Mesenteric fat pad (tissue), 1 donor: ENCODE measurements at places on chromosomes 6 and 20. TPM values are rescaled to one million over a fixed set of nuclear protein-coding genes. Genes with fewer than 3 reads are reported as not detected.
A peak's percentile ranks its signal among the peaks of the same experiment; 100 is the strongest.

DNA sequence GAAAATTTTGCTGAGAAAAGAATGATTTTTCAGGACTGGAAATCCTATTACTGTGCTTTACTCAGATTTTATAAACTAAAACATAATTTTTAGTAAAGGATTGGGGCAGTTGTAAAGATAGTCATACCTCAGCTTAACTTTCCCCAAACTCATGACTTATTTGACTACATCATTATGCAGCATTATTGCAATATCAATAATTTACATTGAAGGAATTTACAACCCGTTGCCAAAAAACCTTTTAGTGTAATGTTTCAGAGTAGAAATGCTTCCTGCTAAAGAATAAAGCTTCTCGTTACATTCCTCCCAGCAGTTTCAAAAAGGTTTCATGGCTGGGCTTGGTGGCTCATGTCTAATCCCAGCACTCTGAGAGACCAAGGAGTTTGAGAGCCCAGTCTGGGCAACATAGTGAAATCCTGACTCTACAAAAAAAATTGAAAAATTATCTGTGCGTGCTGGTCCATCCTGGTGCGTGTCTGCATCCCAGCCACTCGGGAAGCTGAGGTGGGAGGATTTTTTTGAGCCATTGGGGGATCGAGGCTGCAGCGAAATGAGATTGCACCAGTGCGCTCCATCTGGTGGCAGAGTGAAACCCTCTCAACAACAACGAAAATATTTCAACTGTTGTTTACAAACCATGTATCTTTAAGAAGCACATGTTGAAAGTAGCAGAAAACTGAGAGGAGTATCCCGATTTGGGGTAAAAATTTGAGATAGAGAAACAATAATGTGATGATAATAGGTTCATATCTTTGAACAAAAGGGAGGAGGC lies 4.4 kb downstream of the AMD1 start:
- no peak for DNase-seq

DNA sequence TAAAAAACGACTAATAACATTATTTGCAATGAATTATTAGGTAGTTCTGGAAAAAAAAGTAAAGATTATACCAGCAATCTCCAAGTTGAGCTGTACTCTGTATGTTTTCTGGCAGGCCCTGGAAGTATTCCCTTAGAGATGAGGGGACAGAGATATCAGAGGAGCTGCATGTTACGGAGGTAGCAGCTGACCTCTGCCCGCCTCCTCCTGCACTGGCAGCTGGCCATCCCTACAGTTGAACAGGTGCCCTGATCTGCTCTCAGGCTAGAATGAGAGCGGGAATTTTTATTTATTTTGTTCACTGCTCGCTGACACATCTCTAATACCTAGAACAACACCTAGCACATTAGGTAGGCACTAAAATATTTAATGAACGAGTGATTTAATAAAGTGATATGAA lies 23.1 kb downstream of the FBXL4 start:
- DNase-seq = no peak

CYP39A1 gene
- 1.1 TPM for total RNA-seq

GRCh38 chr6:84028350-84028749 lies 5.2 kb upstream of the MRAP2 start:
- DNase-seq = no peak

- DNase-seq = no peak
These were observed 920 bp upstream of the WTAP start for GRCh38 chr6:159726255-159726917.

- DNase-seq = no peak
These were observed 45.4 kb upstream of the ID1 start for GRCh38 chr20:31559704-31560093.

- no peak for DNase-seq
These were observed 22.7 kb downstream of the TAF11 start for GRCh38 chr6:34865107-34865506.

SLC17A3 gene
- total RNA-seq = not detected

ENPP3 gene
- total RNA-seq = 0.48 TPM

DNA sequence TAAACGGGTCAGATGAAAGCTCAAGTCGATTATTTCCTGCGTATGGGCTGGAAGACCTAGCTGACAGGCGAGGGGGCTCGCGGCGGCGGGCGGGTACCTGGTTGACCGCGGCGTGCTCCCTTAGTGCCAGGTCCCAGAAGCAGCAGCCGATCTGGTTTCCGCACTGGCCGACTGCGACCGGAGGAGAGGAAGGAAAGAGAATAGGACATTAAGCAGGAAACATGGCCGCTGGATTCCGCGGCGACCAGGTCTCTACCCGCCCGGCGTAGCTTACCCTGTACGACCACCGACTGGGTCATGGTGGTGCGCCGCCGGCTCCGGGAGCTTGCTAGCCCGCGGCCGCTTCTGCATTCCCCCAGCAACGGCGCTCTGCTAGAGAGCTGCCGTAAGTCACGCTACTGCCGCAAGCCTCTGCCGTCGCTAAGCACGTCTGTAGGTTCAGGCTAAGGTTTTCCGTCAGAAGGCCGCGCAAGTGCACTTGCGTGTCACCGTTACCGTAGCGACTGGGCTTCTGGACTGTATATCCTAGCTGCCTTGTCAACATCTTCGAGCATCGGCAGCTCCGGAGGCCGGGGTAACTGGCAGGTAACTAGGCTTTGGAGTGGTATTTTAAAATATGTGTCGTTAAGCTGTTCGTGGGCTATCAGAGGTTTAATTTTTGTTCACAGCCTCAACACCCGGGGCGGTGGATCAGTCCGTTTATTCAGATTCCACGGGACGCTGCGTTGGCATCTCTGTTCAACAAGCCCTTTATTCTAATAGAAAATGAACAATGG lies at the start of the genes FAM229B and TUBE1:
FAM229B (plus strand) TSS at position 456 of the 776 bp plus-strand sequence. CDS start 11,693 bp downstream, outside the sequence.
TUBE1 (minus strand) TSS at position 347 of the 776 bp plus-strand sequence; CDS start at position 299, 48 bp downstream.
- peak; percentile 94 for DNase-seq

- no peak for DNase-seq
These were observed 92.8 kb downstream of the FNDC1 start for GRCh38 chr6:159261995-159262394.

- DNase-seq = no peak
These were observed 33.9 kb upstream of the CMTR1 start for GRCh38 chr6:37399131-37399530.

C20orf202 gene
- total RNA-seq = 0.32 TPM

DNA sequence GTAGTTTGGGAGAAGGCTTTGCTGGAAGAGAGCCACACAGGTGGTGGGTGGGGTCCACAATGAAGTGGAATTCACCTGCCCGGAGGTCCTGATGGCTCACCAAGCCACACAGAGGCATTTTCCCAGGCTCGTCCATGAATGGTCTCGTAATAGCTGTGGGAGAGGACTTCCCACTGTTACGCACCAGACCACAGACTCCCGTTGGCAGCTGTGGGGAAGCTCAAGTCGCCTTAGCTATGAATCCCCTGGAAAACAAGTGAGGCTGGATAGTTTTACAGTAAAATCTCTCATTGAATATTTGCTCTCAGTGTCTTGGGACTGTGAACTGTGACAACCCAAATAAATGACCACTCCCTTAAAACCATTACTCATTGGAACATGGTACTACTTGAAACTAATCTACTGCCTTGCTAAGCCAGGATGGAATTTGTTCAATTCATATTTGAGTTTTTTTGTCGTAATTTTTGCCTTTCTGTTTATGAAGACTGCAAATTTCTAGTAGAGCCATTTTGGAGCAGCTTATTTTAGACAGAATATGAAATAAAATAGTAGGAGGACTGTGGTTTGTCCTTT lies 79.4 kb downstream of the JAG1 start:
- DNase-seq = no peak

DNA sequence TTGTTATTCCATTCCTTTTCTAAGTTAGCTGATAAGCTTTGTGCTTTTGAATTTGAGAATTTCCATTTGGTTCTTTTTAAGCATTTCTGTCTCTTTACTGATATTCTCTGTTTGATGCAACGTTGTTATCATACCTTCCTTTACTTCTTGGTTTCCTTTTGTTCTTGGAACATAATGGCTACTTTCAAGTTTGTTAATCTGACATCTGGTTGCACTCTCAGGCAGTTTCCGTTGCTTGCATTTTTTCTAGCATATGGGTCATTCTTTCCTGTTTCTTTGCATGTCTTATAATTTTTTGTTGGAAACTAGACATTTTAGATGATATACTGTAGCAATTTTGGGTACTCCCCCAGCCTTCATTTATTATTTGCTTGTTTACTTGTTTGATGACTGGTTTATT lies 12.5 kb downstream of the CDC5L start:
- no peak for DNase-seq

DNA sequence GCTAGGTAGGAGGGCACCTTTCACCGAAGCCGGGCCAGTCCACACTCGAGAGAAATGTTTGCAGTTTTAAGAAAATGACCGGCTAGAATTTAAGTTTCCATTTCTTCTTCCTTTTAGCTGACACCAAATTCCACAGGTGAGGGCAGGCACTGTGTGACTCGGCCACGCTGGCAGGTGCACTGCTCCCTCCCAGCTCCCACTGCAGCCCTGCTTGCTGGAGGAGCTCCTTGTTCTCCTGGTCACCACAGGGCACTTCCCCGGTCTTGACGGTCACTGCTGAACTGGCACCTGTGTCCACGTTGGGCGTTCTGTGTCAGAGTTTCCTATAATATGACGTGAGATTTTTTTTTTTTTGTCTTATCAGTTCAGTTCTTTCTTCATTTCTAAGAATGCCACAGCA lies 3.6 kb upstream of the KIF25 start:
- no peak for DNase-seq

LAMA2 gene
- total RNA-seq = 82.9 TPM

DNA sequence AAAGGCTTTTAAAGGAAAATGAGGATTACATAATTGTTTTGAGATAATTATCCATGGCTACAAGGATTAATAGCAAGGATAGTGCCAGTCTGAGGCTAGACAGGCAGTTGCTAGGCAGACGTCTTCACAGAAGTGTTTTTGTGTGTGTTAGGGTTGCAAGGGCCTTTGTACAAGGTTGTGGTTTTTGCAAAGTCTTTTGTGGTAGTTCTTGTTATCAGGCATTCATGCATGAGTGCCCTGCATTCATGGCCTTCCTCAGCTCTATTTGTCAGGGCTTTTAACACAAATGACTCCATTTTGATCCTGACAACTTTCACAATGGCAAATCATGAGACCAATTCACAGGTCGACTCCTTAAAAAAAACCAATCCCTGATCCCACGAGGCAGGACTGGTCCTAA lies 68.1 kb upstream of the TXNDC5 start:
- DNase-seq = no peak

RAB32 gene
- total RNA-seq = 33.2 TPM

SSR1 gene
- total RNA-seq = 150 TPM

VSTM2L gene
- total RNA-seq = 0.93 TPM

GRCh38 chr6:17281497-17282481 lies 628 bp downstream of the RBM24 start:
- DNase-seq = no peak

- no peak for DNase-seq
These were observed 15.0 kb upstream of the NKX2-2 start for GRCh38 chr20:21528870-21529269.

MTFR2 gene
- 0.87 TPM for total RNA-seq

DNA sequence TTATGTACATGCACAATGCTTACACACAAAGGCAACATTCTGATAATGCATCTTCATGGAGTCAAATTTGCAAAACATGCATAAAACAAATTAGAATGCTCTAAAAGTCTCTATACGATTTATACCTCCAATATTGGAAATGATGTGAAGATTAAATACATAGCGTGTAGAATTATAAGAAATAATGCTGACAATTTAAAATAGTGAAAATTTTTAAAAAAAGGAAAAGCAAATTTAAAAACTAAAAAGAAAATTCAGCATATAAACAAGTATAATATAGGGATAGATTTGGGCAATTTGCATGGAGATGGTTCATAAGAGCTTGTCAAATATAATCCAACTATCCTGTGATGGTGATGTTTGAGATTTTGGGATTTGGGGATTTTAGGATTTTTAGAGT lies 14.9 kb downstream of the TCF21 start:
- no peak for DNase-seq

FRK gene
- 0.80 TPM for total RNA-seq

MBOAT1 gene
- total RNA-seq = 6.3 TPM

GRCh38 chr6:11762794-11763459 lies 15.7 kb downstream of the ADTRP start:
- DNase-seq = no peak

DNA sequence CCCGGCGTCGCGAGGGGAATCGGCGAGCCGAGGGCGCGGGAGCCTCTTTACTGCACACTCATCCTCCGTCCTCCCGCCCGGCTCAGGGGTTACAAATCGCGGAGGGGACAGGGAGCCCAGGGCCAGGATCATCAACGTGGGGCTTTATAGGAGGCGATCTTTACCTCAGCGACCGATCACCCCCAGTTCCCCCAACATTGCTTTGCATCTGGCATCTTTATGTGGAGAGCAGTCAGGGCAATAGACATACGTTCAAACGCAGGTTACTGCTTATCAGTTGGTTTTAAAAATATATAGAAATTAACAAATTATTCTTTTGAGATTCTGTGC lies 634 bp downstream of the HSF2 start:
- DNase-seq = no peak

DNA sequence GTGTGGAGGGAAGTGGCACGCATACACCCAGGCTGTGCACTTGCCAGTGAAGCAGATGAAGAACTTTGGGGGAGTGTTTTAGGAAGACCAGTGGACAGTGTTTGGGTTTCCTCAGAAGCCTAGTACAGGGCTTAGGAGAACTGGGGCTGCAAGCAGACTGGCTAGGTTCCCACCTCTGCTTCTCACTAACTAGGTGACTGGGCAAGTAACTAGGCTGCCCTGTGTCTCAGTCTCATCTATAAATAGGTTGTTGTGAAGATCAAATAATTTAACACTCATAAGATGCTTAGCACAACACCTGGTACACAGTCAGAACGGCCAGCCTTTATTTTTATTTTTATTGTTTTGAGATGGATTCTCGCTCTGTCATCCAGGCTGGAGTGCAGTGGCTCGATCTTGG lies 312.1 kb downstream of the CDH26 start:
- no peak for DNase-seq

DNA sequence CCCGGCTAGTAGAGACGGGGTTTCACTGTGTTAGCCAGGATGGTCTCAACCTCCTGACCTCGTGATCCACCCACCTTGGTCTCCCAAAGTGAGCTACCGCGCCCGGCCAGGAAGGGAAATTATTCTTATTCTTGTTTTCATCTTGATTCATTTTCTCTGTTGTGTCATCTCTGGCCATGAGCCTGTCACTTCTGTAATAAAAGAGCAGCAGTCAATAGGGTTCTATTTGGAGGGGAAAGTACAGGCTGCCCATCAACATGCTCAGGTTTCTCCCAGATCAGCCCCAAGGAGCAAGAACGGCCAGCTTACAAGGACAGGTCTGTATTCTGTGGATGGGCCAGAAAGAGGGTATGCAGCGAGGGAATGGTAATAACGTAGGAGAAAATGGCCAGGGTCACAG lies 345.0 kb downstream of the PREX1 start:
- DNase-seq = no peak

- DNase-seq = no peak
These were observed 5.4 kb downstream of the ADA start for GRCh38 chr20:44646023-44646640.

DEFB113 gene
- not detected for total RNA-seq

DNA sequence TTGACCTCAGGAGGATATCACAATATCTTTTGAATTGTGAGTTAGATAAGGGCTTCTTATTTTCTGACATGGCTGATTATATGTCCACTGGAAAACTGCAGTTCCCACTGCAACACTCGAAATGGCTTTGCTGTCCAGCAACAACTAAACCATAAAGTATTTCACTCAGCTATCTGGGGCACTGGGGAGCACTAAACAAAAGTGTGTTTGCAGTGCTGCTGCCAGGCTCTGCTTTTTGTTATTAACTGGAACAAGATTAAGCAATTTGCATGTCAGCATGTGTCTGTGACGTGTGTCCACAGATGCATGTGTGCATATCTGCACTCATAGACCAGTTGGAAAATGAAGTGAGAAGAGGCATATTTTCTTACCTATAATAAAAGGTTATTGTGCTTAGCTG lies 107.8 kb upstream of the CCN2 start:
- DNase-seq = no peak

- DNase-seq = no peak
These were observed 3.2 kb downstream of the ACTR5 start for GRCh38 chr20:38751360-38751976.
